Stimulated activated CD8-positive, alpha-beta memory T cell treated with anti-CD3 and anti-CD28 coated beads, Interleukin-4, amount 100 ng/mL, for 1 hour (primary cell): ENCODE measurements at places on chromosomes 4 and X.

- DNase-seq: peak; percentile 53
Measured at GRCh38 chr4:112523764-112524505, 8.0 kb upstream of the NEUROG2 start.

DNA sequence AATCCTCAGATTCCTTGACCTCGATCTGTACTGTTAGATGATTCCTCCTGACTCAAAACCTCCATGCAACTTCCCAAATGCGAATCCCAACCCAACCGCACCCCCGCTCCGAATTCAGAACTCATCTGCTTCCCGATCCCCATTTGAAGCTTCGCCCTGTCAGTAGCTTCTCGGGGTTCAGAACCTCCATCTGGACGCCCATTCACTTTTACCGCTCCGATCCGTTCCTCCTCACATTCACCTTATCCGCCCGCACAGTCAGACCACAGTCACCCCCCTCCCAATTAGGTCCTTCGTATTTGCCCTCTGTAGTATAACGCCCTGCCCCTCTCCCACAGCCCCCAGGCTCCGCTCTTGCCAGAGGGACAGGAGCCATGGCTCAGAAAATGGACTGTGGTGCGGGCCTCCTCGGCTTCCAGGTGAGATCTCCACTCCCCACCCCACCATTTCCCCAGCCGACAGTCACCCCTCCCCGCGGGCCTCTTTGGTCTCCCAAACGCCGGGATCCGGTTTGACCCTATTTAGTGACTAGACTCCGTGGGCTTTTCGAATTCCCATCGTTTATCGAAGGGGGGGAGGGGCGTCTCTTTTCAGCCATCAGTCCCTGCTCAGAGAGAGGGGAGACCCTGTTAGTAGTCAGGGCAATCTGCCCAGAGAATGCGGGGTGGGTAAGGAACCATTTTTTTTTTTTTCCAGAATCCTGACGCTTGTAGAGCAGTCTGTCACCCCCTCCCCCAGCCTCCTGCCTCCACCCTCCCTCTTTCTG is 691 bp downstream of the MAGED1 start:
- no peak for DNase-seq

DNA sequence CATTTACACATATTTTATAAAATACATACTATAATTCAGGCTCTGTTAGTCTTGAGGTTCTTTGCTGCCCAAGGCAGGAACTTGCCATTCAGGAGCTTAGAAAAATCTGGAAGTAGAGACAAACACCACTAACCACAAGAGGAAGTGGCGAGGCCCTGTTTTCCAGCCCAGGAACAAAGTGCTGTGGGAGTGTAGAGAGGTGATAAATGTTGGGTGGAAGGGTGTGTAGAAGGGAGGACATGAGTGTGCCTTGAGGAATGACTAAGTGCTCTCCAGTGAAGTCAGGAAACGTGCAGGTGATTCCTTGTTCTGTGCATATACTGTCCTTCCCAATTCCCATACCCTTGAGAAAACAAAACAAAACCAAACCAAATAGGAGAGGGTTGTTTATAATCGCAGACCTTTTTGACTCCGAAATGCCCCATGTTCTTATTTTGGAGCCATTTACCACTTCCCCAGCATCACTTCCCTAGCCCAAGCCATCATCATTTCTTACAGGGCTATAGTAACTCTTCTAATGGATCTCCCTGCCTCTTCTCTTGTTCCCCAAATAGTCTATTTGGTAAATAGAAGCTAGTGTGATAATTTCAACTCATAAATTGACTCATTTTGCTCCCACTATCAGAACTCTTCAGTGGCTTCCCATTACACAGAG is 83.2 kb downstream of the GPAT3 start:
- no peak for DNase-seq

GRCh38 chr4:90648791-90649190 is 521.6 kb downstream of the CCSER1 start:
- no peak for DNase-seq

DNA sequence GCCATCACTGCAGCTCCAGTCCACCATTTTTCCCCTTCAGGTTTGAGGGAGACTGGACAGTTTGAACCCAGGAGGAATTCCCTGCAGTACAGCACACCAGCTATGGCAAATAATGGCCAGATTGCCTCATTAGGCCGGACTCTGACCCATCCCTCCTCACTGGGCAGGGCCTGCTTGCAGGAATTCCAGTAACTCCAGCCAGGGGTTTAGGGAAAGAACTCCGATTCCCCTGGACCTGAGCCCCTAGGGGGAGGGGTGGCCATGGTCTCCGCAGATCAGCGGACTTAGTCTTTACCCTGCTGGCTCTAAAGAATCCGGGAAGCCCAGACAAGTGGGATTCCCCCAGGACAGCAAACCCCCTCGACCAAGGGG is 342.8 kb downstream of the DMD start:
- DNase-seq: no peak

DNA sequence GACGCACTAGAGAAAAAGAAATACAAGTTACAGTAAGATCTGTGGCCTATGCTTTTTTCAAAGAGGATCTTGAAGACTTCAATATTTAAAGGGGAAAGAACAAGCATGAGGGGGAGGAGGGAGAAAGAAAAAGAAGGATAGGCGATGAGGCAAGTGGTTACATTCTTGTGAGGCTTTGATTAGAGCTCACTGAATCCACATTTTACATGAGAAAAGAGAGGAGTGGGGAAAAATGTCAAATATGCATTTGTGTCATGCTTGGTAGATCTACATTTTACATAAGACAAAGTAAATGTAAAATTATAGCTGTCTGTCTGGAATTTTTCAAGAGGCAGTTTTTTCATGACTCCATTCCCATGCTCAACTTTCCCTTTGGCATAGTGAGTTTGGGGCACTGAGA is 965.9 kb downstream of the FSTL5 start:
- DNase-seq: no peak

DNA sequence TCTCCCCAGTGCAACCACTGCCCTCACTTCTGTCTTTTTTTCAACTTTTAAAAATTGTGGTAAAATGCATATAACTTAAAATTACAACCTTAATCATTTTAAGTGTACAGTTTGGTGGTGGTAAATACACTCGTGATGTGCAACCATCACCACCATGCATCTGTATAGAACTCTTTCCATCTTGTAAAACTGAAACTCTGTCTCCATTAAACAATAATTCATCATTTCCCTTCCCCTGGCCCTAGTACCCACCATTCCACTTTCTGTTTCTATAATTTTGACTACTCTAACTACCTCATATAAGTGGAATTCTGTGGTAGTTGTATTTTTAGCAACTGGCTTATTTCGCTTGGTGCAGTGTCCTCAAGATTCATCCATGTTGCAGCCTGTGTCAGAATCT is 6.8 kb upstream of the CTBP1 start:
- DNase-seq: no peak

DNA sequence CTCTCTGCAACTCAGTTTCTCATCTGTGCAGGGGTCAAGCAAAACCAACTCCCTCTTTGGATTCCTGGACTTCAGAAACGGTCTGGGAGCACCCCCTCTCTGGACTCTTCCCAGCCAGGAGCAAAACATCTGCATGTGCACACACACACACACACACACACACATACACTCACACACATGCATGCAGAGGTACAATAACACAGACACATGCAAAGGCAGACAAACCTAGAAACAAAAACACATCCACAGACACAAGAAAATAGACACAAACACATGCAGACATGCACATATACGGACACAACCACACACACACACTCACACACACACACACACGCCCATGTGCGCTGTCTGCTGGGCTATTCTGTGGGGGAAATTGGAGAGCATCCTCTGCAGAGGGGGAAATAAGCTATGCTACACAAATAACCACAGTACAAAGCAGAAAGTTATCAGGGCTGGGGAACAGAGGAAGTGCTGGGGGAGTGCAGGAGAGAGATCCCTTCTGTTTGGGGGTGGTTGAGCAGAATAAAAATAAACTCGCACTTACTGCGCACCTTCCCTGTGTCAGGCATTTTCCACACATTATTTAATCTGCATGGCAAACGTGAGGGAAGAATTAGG is 19.9 kb downstream of the IQSEC2 start:
- no peak for DNase-seq

DNA sequence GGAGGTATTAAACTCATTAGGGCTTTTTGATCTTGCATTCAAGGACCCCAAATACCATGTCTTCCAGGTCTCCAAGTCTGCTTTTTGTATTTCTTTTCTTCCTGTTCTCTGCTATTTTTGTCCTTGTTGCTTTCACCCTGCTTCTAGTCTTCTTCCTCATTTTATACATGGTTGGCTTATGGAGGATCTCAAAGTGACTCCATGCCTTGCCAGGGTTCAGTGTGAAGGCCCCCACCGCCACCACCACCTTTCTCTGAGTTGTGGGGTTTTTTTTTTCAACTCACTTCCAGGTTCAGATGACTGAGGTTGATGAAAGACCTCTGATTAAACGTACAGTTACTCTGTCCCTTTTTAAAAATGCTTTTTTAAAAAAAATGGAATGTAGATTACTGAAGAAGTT is 96.3 kb downstream of the MAML3 start:
- DNase-seq: no peak

- no peak for DNase-seq
Measured at GRCh38 chrX:134603806-134604700, 54.2 kb downstream of the PLAC1 start.

GRCh38 chrX:40727581-40728252 is 7.6 kb downstream of the MED14 start:
- no peak for DNase-seq

DNA sequence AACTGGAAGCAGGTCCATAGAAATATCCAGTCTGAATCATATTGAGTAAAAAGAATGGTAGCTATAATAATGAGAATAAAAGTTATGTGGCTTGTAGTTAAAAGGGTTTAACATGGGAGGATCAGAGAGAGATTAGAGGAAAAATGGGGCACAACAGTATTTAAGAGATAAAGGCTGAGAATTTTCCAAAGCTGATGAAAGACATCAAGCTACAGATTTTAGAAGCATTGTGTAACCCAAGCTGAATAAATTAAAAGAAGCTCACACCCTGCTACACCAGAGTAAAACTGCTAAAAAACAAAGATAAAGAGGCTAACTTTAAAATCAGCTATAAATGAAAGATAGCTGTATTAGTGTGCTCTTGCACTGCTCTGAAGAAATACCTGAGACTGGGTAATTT is 94.2 kb downstream of the AASDH start:
- DNase-seq: no peak

- no peak for DNase-seq
Measured at GRCh38 chr4:83040269-83040668, 5.3 kb downstream of the COPS4 start.

GRCh38 chr4:128684016-128684415 is 125.5 kb upstream of the JADE1 start:
- no peak for DNase-seq

- DNase-seq: no peak
Measured at GRCh38 chr4:89270792-89271191, 36.8 kb downstream of the GPRIN3 start.

- DNase-seq: no peak
Measured at GRCh38 chr4:5052204-5052702, 973 bp downstream of the STK32B start.

DNA sequence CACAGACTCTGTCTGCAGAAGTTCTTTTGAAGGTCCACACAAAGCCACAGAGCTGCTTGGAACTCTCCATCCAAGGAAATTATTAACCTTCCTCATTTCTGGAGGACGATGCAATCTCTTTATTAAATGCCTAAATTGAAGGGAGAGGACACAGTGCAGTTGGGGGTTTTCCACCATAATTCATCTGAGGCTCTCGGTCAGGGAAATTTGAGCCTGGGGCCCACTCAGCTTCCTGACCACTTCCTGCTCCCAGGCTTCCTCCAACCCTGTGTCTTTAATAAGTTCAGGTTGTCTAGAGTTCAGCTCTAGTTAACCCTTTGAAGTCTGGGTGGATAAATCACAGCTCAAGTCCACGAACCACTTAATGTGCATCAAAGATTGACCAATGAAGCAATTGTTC is 58.5 kb downstream of the PRPS1 start:
- DNase-seq: no peak

GRCh38 chr4:121377076-121377475 is 3.7 kb downstream of the QRFPR start:
- no peak for DNase-seq

GRCh38 chrX:12894074-12895030 is 12.1 kb upstream of the TLR8 start:
- DNase-seq: peak; percentile 2

- DNase-seq: no peak
Measured at GRCh38 chr4:108959491-108959890, 196.6 kb upstream of the ETNPPL start.

DNA sequence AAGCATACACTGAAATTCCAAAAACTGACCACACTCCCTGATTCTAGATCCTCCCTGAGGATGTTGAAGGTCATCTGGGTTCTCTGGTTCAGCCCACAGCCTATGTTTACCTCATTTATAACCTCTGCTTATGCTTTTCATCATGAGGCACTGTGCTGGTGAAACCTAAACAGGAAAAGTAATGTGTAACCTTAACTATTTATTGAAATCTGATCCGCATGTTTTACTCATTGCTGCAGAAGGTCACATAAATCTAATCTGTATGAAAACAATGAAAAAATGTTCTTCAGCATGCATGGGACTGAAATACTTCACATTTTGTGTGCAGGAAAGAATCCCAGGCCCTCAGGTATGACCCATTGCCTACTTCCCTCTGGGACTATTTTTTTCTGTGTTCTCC is 30.3 kb downstream of the UCHL1 start:
- DNase-seq: no peak

- no peak for DNase-seq
Measured at GRCh38 chr4:139609647-139610046, 53.6 kb upstream of the SETD7 start.

DNA sequence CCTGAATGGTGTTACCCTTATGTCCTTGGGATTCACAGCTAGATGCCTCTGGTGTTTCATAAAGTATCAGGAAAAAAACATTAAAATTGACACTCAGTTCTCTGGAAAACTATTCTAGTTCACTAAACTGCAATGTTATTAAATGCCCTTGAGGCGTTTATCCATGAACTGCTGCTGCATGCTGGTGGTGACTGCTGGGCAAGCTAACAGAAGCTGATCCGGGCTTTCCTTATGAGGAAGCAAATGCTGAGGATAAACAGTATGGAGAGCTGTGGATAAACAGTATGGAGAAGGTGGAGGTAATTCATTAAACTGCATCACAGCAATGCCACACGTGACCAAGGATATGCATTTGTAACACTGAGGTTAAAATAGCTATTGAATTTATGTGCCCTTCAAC is 227.0 kb downstream of the NR3C2 start:
- no peak for DNase-seq

DNA sequence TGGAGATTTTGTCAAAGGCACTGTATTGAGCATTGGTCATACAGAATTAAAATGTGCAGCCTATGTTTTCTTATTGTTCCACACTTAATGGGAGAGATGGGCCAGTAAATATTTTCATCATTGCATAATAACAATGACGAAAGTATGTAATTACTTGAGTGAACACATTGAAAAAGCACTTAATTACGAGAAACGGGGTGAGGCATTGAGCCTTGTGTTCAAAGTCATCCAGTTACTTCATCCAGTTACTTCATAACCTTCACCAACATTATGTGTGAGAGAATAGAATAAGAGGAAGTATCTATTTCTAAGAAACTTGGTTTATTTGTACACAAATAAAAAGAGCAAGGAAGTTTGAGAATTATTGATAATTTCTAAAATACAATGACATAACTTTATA is 1427.0 kb downstream of the ADGRL3 start:
- DNase-seq: no peak
